ENCODE measurements at places on chromosomes 7 and 10.
A peak's percentile ranks its signal among the peaks of the same experiment; 100 is the strongest.

GRCh38 chr10:71828702-71829101 lies 22.3 kb downstream of the PSAP start:
- no peak for DNase-seq

DNA sequence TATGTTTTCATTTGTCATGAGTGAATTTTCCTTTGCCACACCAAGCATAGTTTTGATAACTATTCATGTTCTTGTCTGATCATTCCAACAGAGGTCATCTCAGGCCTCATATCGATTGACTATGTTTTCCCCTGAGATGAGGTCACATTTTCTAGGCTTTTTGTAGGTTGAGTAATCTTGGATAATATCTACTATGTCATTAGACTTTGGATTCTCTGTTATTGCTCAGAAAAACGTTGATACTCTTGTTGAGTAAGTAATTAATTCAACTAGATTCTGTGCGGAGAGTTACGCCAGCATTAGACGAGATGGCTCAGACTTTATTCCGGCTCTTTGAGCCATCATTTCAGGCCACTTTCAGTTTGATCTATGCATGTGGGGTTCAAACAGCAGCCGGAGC lies 57.7 kb downstream of the KLF6 start:
- DNase-seq, result no peak

GRCh38 chr7:76278540-76278939 lies 23.9 kb upstream of the HSPB1 start:
- no peak for DNase-seq

GRCh38 chr7:155219947-155220769 lies 77.5 kb upstream of the INSIG1 start:
- no peak for DNase-seq

GRCh38 chr10:120538091-120538490 lies 81.1 kb downstream of the PLPP4 start:
- DNase-seq, result no peak

DNA sequence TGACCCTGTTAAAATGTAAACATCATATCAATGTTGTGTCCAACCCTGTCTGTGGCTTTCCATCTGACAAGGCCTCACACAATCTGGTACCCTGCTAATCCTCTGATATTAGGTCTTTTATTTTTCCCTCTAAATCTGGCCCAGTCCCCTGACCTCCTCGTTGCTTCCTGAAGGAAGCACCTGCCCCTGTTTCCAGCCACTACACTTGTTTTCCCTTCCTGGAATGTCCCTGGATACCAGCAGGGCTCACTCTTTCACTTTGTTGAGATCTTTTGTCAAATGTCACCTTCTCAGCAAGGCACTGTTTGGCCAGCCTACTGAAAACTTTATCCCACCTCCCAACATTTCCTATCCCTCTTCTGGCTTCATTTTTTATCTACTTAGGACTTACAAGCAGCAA lies 2.1 kb downstream of the SAMD9L start:
- DNase-seq, result no peak

DNA sequence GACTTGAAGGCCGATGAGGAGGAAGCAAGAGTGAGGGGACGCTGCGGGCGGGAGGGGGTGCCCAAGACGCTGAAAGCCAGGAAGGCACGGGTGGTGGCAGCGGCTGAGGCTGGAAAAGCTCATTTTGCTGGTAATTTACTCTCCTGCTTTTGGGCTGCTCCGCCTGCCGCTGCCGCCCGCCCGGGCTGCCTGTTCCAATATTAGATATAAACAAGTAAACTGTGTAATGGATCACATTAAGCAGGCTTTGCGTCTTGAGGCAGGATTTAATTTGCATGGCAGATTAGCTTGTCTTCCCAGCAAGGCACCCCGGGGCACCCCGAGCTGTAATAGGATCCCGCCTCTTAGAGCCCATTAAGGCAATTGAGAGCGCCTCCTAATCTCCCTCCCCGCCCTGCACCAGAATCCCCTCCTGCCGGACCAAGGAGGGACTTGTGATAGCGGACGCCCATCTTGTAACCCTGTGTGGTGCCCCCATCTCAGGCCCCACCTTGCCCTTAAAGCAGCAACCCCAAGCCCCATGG lies 46.1 kb upstream of the SLF2 start:
- no peak for DNase-seq

DNA sequence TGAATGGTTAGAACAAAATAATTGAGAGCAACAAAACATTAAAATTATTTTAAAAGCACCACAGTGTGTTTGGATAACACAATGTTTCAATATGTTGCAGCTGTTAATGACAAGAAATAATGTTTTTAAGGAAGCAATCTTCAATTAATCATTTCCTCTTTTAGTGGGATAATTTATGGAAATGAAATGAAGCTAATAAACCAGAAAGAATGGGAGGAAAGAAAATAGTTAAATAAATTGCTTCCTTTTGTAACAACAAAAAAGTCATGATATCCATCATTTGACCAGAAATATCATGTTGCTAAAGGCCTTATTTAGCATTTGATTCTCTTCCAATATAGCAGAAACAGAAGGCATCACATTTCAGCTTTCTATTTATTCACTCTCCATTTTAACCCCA lies 224.5 kb downstream of the SEMA3A start:
- no peak for DNase-seq

GRCh38 chr7:149454750-149455149 lies 6.1 kb downstream of the ZNF777 start:
- no peak for DNase-seq

DNA sequence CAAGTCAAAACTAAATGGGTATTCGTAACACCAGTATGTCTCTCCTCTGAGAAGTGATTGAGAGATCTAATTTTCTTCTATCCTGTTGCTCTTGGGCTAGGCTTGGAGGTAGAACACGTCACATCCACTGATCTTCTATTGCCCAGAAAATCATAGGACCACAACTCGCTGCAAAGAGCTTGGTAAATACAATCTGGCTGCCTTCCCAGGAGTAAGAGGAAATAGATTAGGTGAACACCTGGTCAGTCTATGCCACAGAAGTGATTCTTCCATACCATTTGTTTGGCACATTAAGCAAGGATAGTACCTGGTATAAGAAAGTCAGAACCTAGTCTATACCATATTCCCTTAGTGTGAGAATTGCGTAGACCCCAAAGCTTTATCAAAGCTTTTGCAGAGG lies 129.3 kb upstream of the PHYHIPL start:
- DNase-seq, result no peak

GRCh38 chr10:110686047-110686446 lies 41.9 kb downstream of the RBM20 start:
- no peak for DNase-seq

DNA sequence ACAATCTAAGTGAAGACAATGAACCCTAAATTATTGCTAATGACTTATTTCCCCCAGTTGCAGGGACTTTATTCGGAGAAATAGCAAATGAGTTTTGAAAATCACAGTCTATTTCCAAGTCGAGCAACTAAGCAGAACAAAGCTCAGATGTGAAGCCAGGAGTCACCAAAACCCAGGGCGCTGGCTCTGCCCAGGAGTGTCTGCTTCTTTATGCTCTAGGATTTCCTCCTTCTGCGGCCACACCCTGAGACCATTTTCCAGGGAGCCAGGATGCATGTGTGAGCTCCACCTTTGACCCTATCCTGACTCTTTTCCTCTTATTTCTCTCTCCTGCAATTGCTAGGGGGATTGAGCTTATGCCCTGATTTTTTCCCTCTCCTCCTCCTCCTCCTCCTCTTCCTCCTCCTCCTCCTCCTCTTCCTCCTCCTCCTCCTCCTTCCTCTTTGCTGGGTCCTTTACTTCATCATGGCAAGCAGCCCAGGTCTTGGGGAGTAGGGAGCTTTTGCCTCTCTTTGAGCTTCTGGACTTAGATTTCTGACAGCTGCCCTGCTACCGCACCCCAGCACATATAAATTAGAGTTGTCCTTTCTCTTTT lies 234.4 kb downstream of the ARL4A start:
- DNase-seq, result no peak

DNA sequence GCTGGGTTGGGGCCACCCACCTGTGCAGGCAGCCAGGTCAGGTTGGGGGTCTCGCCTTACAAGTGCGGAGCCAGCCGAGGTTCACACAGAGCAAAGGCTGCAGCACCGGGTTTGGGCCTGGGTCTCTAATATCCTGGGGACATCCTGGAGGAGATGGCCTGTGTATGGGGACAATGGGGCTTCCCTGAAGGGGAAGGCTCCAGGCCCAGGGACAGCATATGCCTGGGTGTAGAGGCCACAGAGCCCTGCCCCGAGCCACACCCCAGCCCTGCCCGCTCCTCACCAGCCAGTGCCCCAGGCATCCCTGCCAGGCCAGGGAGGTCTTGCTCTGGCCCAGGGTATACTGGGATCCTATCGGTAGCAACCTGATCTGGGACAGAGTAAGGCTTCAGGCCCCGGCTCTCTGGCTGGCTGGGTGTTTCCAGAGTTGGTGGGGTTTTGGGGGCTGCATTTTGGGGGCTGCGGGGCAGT lies 9.1 kb downstream of the TTYH3 start:
- no peak for DNase-seq

GRCh38 chr7:76356823-76357222 lies 2.0 kb downstream of the YWHAG start:
- DNase-seq, result no peak

DNA sequence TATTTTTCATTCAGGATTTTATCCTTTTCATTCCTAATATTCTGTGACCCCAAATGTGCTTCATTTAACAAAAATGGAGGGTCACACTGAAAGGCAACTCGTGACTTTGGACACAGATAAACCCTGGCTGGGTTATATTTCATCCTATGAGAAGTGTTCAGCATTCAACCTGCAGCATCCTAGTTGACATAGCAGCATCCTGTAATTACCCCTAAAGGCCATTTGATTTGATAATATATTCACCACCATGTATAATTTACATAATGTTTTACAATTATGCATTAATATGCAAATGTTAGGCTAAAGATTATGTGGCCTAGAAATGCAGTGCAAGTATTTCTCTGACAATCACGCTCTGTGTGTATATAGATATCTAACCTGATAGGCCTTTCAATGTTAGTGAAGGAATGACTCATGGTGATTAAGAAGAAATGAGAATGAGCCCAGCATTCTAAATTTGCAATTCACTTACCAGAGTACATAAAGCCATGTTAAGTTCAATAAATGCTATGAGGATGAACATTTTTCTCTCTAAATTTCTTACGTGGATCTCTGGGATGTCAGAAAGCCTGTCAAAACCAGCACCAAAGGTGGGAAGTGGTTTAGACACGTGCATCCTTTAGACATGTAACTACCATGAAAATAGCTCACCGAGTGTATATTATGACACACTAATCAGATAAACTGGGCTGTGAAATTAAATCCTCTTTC lies 337.7 kb upstream of the AOAH start:
- no peak for DNase-seq

DNA sequence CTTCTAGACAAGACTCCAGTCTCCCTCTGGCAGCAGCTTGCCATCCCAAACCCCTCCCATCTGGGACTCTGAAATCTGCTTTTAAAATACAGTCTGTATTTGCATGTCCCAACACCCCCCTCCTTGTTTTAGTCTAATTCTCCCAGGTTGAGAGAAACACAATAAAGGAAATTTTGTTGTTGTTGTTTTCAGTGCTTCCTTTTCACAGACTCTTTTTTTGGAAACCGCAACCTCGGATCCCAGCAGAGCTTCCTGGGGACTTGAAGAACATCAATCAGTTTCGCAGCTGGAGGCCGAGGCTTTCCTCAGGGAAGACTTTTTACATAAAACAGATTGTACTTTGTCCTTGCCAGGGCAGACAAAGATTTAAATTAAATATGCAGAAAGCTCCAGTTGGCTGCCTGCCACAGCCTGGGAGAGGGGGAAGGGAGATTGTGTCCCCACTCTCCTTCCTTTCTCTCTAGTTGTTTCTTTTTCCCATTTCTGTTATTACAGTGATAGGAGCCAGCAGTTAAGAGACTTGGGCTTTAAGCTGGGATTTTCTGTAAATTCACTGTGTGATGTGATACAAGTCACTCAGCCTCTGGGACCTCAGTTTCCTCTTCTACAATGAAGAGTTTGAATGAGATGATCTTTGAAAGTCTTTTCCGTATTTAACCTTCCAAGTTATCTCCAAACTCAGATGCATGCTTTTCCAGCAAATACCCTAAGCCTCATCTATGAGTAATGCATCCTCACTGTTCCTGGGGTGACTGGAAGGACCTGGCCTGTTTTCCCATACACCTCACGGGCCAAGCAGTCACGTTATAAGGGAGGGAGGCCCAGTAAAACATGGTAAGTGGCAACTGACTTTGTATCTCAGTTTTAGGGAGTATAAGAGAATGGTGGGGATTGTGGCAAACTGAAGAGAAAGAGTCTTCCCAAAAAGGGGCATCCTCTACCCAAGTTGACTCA lies 192.3 kb downstream of the REEP3 start:
- peak; percentile 87 for DNase-seq

DNA sequence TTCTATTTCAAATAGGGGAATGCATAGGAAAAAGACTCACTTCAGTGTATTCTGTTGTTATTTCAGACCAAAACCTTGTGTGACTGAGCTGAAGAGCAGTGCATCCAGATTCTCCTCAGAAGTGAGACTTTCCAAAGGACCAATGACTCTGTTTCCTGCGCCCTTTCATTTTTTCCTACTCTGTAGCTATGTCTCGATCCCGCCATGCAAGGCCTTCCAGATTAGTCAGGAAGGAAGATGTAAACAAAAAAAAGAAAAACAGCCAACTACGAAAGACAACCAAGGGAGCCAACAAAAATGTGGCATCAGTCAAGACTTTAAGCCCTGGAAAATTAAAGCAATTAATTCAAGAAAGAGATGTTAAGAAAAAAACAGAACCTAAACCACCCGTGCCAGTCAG lies 12.0 kb downstream of the TET1 start:
- DNase-seq, result no peak

DNA sequence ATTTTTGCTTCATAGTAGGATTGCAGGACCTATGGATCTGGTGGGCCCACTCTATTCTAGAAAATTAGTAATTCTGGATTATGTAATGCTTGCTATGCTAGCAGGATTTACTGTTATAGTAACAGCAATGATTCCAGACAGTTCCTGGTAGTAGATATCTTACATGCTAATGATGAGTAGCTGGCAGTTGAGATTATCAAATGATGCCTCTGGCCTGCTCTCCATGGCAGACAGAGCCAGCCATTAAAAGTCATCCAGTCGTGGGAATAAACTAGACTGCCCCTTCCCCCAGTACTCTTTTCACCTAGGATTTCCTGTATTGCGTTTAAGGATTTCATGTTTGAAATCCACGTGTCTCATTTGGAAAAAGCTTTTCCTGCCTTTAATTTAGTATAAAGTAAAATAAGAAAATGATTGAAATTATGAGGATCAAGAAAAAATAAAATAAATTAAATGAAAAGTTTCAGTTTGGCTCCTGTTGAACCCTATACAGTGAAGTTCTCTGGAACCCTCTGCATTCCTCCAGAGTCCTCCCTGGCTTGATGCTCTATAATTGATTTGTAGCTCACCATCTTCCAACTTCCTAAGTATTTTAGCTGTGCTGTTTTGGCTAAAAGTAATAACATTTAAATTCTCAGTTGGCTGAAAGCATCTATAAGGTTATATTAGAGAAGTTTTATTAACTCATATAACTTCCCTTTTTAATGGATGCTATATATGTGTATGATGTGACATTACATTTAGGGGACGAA lies 14.6 kb downstream of the UMAD1 start:
- DNase-seq, result no peak

DNA sequence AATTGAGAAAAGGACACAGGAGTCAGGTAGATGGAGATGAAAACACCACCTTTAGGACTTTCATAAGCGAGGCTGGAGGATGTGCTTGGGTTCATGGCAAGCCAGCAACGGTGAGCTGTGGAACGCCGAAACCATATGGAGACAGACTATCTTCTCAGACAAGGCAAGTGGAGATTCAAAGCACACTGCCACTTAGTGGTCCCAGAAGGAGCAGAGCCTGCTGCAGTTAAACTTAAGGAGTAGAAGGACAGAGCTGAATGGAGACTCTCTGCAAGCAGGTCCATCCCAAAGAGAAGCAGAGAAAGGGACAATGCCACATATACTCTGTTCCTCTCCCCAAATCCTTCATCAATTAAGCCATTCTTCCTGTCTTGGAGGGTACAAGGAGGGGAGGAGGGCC lies 236.3 kb upstream of the HABP2 start:
- DNase-seq, result no peak
